Stimulated activated CD4-positive, alpha-beta T cell treated with anti-CD3 and anti-CD28 coated beads, TNF-alpha, amount 100 ng/mL, for 1 hour (primary cell): ENCODE measurements at places on chromosomes 6 and 20.

GRCh38 chr6:168387426-168387825 lies 53.6 kb upstream of the SMOC2 start:
- no peak for DNase-seq

DNA sequence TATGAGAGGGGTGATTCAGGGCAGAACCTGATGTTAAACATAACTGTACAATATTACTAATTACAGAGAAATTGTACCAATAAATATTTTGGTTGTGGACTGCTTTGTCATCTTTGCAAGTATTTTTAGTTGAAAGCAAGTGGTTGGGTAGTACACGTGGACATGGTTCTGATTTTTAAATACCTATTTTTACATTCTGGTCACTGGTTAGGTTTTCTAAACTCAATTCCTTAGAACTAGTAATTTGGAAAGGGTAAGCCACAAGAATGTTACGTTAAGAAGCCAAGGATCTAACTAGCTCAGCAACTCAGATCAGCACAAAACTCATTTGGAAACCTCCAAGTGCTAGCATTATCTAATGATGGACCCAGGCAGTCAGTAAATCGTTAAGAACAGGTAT lies 2.7 kb downstream of the EPB41L2 start:
- DNase-seq, result no peak

DNA sequence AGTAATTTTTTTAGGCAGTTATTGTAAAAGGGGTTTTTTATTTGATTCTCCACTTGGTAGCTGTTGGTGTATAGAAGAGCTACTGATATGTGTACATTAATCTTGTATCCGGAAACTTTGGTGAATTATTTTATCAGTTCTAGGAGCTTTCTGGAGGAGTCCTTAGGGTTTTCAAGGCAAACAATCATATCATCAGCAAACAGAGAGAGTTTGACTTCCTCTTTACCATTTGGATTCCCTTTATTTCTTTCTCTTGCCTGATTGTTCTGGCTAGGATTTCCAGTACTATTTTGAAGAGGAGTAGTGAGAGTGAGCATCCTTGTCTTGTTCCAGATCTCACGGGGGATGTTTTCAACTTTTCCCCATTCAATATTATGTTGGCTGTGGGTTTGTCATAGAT lies 28.0 kb upstream of the TNFAIP3 start:
- DNase-seq, result no peak

- no peak for DNase-seq
These were observed 4.0 kb upstream of the UBD start for GRCh38 chr6:29563435-29563965.

GRCh38 chr6:107607116-107607515 lies 117.2 kb downstream of the SOBP start:
- DNase-seq, result no peak

GRCh38 chr6:141437685-141438084 lies 695.0 kb upstream of the GJE1 start:
- no peak for DNase-seq
